NCI-H345 (cell line): ENCODE measurements at places on chromosomes 11 and 22.

- no peak for DNase-seq
These were observed 4.0 kb downstream of the TECTA start for GRCh38 chr11:121105063-121105480.

- no peak for DNase-seq
These were observed 749.9 kb downstream of the METTL15 start for GRCh38 chr11:28858076-28858475.

- no peak for DNase-seq
These were observed 4.6 kb downstream of the INSC start for GRCh38 chr11:15119352-15119751.

DNA sequence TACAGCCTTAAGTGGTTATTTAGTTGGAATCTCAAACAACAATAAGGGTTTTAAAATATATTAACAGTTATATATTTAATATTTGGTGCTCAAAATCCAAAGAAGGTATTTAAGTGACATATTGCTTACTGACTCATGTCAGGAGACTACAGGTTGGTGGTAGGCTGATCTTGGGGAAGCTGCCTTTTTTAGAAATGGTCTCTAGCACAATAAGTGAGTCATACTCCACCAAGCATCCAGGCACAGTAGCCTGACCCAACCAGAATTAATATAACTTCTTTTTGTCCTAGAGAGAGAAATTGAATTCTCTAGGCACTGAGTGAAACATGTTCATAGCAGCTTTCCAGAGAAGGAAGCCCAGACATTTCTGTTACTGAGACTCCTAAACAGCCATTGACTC lies 868.5 kb upstream of the TENM4 start:
- no peak for DNase-seq
